Transverse colon (tissue), 4 donors: ENCODE measurements at places on chromosomes 1 and 21. TPM values are rescaled to one million over a fixed set of nuclear protein-coding genes. Genes with fewer than 3 reads are reported as not detected.

The CR1L gene
- total RNA-seq: not detected

The SPATA21 gene
- total RNA-seq: not detected

The TESK2 gene
- 15.7 TPM for total RNA-seq

The AMY1B gene
- not detected for total RNA-seq
